ENCODE measurements at places on chromosomes 2 and 18. TPM values are rescaled to one million over a fixed set of nuclear protein-coding genes. Genes with fewer than 3 reads are reported as not detected.

GRCh38 chr2:36526226-36526625 is 71.7 kb downstream of the FEZ2 start:
- no peak for DNase-seq

- DNase-seq, result no peak
Measured at GRCh38 chr2:172977270-172978062, 98.2 kb upstream of the MAP3K20 start.

Gene PDE1A
- 42.1 TPM for total RNA-seq

DNA sequence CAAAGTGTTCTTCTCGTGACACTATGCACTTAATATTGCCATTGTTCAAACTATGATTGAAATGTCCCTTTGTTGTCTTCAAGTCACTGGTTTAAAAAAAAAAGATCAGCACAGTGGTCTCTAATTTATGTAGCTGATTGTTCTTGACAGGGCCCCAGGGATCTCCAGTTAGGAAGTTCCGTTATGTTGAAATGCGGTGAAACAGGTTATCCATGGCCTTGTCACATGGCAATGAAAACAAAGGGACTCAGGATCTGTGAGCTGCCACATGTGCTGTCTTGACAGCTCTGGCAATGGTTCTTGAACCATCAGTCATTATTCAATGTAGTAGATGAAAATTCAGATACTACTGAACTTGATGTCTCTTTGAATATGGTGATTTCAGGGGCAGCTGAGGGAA is 147.4 kb downstream of the SETBP1 start:
- no peak for DNase-seq

DNA sequence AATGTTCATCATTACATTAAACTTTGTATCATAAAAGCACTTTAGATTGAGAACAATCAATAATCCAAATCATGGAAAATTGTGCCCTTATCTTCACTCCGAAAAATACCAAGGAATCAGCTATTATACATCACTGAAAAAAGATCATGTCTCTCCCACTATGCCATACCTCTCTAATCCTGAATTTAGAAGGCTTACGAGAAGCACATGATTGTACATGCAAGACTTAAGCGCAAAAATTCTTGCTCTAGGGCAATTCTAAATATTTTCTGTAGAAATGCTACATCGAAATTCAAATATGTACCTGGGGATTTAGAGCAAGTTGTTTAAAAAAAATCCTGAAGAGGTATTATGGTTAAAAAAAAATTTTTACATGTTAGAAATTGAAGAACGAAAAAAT is 1.3 kb downstream of the CYTIP start:
- DNase-seq, result no peak

Gene ANKRD30B
- 0.16 TPM for total RNA-seq

Measured in occipital lobe (tissue), 3 donors.